Stimulated activated CD8-positive, alpha-beta memory T cell treated with anti-CD3 and anti-CD28 coated beads, Interleukin-2, amount 100 ng/mL, for 1 hour (primary cell): ENCODE measurements at places on chromosomes 5 and 9.

DNA sequence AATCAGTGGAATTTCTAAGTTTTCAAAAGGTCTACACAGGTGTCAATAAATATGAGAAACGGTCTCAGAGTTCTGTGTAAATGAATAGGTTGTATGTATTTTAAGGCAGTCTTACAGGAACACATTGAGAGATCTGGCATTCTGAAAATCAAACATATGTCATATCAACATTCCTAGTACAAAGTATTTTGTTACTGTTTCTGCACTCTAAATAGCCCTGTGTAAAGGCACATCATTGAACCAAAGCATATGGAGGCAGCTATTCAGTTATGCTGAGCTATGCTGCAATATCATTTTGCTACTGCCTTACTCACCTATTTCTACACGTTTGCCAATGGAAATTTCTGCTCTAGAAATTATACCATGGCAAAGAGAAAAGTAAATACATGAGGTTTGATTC lies 379.1 kb downstream of the KIAA0825 start:
- no peak for DNase-seq

DNA sequence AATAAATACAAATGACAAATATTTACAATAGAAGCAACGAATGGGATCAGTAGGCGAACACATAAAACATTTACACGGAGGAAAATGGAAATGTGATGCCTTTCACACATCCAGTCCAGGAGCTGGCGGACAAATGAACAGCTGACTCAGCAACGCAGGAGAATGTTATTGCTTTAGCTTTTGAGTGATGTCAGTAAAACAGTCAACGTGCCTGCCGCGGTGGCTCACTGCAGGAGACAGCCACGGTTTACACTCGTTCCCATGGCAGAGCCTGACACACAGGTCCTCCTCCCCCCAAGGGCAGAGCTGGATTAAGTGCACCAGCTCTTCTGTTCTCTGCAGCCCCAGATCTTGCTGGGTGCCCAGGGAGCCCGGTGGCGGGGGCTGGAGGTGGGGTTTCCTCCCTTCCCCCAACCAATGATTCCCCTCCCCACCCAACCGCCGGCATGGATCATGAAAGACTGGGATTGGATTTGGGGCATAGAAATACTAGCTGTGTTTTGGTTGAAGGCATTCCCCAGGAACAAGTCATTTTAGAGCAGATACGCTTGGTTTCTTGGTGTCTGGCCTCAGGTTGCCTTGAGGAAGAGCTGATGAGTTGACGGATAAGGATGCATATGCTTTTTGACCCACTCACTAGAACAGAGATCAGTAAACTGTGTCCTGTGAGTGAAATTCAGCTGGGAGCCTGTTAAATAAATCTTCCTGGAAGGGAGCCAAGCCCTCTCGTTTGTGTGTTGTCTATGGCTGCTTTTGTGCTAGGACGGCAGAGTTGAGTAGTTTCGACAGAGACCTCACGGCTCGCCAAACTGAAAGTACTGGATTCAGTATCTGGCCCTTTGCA lies 12.5 kb downstream of the STC2 start:
- no peak for DNase-seq

DNA sequence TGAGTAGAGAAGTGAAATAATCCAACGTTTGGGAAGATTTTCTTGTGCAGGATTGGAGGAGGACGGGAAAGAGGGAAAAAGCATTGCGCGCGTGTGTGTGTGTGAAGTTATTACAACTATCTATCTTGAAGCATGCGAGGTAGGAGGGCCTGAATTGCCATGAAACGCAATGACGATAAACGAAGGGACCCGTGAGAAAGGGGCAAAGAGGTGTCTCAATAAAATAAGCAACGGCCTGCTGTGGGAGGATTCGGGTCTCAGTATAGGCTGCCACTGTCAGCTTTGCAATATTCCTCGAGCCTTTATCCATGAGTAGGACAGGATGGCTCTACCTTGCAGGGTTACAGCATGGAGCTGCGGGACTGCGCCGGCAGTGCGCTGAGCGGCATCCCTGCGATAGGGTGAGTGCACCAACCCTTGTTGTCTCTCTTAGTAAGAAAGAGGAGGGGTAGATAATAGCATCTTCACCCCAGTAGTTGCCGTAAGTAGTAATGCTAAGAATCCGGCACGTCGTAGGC lies 631 bp upstream of the RCL1 start:
- DNase-seq, result peak; percentile 4

DNA sequence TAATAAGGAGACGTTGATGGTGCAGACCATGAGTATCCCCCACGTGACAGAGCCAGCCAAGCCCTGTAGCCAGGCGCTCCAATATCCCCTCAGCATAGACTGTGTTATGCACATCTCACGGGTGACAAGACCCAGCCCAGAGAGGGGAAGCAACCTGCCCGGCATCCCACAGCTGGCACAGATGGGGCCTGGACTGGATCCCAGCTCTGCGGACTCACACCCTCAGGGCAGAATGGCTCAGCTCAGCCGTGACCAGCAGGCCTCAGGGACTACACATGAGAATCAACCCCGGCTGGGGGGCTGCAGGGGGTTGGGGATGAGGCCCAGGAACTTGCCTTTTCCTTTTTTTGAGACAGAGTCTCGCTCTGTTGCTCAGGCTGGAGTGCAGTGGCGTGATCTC lies 11.7 kb downstream of the FIBCD1 start:
- DNase-seq, result no peak

GRCh38 chr9:72290311-72290710 lies 74.7 kb downstream of the ZFAND5 start:
- no peak for DNase-seq

DNA sequence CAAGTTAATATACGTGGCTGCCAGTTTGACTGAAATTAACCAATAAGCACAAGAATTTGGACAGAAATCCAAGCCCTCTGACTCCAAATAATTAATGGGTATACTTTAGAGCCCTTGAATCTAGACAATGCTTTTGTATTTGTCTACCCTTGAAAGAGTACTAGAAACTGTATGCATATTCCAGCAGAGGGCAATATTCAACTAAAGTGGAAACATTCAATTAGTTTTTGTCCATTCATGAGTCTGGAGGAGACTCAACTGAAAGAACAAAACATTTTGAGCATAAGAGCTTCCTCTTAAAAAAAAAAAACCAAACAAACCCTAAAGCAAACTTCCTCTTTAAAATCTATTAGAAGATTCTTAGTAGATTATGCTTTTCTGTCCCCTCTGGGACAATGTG lies 157.8 kb downstream of the ARHGEF28 start:
- no peak for DNase-seq

DNA sequence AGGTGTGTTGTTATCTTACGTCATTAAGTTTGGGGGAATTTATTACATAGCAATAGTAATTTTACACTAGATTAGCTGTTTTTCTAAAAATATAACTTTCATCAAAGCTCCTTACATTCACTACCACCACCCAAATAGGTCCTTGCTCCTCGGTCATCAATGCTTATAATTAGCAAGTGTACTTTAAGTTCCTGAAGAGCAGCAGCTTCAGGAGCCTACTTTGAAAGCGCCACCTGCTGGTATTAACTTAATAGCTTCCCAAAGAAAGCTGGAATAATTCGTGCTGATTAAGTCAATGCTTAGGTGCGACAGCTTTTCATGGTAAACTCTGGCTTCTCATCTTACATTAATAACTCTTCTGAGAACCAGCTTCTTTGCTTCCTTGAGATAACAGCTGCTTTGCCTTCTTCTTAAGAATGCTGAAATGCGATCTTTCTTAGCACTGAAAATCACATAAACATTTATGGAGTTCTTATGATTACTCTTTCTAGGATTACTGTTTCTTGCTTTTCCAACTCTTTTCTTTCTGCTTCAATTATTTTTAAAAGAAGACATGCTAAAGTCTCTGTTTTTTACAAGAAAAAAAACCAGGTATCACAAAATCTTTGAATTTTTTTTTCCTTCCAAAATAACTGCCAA lies 10.0 kb upstream of the C5 start:
- DNase-seq, result no peak

DNA sequence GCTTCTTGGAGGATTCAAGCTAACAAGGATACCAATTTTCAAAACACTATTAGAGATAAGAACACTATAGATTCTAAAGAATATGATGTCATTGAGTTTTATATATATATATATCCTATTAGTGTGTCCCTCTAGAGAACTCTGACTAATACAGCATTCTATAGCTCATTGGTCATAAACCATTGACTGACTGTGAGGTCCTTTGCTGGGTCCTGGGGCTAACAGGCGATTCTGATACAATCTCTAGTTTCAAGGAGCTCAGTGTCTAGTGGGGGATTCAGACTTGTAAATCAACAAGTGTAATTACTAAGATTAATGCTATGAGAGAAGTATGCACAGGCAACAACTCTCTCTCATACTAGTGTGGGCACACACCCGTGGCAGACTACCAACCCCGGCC lies 234.5 kb downstream of the DENND1A start:
- no peak for DNase-seq

GRCh38 chr5:42496397-42497156 lies 73.3 kb downstream of the GHR start:
- DNase-seq, result no peak

- no peak for DNase-seq
Observed at GRCh38 chr9:97487107-97487506, 14.4 kb upstream of the TMOD1 start.

- DNase-seq, result no peak
Observed at GRCh38 chr5:60207040-60207439, 313.5 kb upstream of the PDE4D start.

DNA sequence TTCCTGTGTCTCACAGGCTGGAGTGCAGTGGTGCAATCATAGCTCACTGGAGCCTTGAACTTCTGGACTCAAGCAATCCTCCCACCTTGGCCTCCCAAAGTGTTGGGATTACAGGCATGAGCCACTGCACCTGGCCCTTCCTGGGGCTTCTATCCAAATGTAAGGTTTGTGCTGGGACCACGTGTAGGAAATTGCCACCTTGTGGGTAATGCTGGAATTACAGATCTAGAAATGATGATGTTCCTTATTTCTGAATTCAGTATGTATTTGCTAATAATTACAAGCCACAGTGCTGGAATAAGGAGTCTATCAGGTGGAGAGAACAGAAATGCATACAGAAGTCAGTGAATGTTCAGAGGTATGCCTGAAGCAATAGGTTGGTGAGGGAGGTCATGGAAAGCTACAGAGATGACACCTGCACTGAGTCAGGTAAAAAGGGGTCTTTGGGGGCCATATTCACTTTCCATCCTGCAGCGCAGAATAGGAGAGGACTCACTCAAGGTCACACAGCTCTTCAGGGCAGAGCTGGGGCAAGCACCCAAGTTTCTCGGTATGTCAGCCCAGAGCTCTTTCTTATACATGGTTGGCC lies 8.8 kb upstream of the IGFBPL1 start:
- DNase-seq, result no peak

GRCh38 chr5:11560915-11561697 lies 343.1 kb downstream of the CTNND2 start:
- DNase-seq, result no peak

- no peak for DNase-seq
Observed at GRCh38 chr5:17436761-17437221, 61.2 kb upstream of the TAF11L2 start.

- DNase-seq, result no peak
Observed at GRCh38 chr5:34037726-34038125, 5.3 kb downstream of the C1QTNF3 start.

GRCh38 chr9:10438955-10439354 lies 173.8 kb downstream of the PTPRD start:
- DNase-seq, result no peak

GRCh38 chr5:35436400-35437057 lies 181.1 kb upstream of the SPEF2 start:
- no peak for DNase-seq

DNA sequence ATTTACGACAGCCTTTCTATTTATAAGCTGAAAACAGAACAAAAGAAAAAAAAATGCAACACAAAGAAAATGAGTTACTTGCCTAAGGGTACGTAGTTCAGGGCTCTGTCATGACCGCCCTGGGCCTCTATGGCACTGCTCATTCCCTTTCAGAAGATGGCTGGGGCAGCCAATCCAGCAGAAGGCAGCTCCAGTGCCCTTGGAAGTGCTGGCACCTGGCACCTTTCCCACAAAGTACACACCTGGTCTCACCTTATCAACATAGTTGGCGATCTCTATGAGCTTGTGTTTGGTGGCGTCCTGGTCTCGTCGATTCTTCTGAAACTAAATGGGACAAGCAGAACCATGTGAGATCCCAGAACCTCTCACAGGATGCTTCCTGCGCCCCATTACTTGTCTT lies 53.2 kb downstream of the NIPAL4 start:
- no peak for DNase-seq

DNA sequence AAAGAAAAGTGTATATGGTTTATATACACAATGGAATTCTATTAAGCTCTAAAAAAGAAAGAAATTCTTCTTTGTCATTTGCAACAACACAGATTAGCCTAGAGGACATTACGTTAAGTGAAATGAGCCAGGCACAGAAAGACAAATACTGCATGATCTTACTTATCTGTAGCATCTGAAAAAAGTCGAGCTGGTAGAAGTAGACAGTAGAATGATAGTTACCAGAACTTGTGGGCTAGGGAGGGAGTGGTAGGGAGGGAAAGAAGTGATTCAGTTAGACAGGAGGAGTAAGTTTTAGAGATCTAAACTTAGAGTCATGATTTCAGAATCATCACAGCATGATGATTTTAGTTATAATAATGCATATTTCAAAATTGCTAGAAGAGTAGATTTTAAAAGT lies 184.6 kb downstream of the TLE4 start:
- DNase-seq, result no peak

DNA sequence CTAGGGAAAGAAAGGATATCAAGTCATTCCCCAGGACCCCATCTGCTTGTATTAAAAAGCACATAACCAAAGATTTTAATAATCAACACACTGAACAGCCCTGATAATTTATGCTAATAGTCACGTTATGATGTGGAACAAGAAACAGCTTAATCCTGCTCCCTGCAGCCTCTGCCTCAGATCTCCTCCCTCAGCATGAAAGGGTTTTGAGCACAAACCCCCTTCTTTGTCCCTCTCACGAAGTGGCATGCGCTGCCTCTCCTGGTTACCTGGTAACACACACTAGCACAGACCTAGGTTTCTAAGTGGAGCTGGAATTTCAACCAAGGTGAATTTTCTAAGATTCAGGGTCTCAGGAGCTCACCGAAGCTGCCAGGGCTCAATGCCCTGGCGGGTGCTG lies 5.1 kb downstream of the IGFBPL1 start:
- DNase-seq, result no peak

DNA sequence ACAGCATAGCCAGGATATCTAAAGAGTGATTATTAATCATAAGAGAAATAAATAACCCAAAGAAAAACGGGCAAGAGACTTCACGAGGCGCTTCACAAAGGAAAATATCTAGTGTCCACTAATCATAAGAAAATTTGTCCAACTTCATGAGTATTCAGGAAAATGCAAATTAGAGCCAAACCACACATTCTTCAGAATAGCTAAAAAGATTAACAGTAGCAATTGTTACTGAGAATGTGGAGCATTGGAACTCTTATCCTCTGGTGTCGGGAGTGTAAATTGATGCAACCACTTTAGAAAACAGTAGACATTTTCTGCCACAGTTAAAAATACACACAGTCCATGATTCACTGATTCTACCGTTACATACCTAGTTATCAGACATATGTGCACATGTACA lies 145.7 kb downstream of the CWC27 start:
- DNase-seq, result no peak

DNA sequence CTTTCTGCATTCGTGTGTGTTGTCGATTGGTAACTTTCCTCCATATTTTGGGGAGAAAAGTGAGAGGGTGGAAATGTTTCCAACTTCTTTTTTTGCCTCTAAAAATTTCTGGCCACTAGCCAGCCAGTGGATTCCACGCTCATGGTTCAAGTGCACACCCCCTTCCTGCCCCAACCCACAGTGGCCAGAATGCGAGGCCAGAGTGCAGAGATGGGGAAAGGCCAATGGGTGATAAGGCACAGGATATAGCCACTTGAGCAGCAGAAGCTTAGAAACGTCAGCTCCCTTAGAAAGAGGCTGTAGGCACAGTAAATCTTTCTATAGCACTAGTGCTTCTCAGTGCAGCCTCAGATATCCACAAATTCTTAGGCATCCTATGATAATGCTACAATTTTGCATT lies 75.8 kb upstream of the ADRB2 start:
- DNase-seq, result no peak
